ENCODE measurements at places on chromosomes 13 and 19.
A peak's percentile ranks its signal among the peaks of the same experiment; 100 is the strongest.

DNA sequence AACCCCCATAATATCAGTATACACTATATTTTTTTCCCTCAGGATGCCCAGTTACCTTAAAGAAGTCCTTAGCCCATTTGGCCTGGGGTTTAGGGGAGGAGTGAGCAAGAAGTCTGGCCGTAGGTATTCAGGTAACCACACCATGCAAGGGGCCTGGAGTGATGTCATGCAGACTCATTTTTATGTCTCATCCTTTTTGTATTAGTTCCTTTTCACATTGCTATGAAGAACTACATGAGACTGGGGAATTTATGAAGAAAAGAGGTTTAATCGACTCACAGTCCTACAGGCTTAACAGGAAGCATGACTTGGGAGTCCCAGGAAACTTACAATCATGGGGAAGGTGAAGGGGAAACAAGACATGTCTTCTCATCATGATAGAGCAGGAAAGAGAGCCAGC lies 12.2 kb downstream of the TPP2 start:
- DNase-seq, result no peak

DNA sequence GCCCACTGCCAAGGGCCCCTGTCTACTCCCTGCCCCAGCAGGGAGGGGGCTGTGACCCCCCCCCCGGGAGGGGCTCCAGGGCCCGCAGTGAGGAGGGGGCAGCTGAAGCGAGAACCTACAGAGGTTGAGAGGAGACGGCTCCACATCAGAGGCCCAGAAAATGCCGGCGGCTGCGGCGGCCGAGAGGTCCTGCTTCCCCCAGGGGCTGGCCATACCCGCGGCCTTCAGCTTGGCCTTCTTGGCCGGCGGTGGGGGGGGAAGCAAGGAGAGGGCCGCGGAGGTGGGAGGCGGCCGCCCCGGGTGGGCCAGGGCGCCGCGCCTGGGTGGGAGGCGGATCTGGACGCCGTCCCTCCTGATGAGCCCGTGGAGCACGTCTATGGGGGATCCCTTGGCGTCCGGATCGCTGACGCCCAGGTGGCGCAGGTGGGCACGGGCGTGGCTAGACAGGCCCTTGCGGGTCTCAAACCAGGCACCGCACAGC lies 9.2 kb upstream of the AKAP8L start:
- DNase-seq, result no peak

DNA sequence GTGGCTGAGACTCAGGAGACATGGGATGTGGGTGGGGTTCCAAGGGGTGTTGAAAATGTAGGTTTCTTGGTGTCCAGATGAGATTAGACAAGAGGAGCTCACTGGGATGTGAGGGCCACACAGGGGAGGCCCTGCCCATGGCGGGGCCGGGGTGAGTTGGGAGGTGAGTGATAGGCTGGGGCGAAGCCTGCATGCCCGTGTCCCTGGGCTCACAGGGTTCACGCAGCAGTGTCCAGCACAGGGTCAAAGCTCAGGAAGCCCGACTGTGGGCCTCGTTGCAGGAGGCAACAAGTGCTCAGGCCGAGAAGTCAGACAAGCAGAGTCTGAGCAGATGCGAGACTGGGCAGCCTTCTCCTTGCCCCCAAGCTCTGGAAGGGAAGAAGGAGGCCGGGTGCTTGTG lies 27.2 kb downstream of the CCDC8 start:
- no peak for DNase-seq

DNA sequence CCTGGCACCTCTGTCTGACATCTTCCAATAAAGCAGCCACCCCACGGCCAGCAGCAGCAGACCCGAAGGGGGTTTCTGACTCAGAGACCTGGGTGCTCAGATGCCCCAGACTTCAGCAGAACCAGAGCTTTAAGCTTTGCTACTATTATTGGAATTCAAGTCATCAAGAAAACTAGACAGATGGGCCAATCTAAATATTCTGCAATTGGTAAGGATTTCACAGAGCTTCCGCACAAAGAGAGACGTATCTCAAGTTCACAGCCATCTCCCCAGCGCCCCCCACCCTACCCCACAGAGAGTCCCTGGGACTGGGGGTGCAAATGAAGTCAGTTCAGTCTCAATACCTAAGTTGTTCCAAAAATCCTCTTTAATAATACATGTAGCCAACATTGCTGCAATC lies 38.8 kb downstream of the RAB20 start:
- no peak for DNase-seq

DNA sequence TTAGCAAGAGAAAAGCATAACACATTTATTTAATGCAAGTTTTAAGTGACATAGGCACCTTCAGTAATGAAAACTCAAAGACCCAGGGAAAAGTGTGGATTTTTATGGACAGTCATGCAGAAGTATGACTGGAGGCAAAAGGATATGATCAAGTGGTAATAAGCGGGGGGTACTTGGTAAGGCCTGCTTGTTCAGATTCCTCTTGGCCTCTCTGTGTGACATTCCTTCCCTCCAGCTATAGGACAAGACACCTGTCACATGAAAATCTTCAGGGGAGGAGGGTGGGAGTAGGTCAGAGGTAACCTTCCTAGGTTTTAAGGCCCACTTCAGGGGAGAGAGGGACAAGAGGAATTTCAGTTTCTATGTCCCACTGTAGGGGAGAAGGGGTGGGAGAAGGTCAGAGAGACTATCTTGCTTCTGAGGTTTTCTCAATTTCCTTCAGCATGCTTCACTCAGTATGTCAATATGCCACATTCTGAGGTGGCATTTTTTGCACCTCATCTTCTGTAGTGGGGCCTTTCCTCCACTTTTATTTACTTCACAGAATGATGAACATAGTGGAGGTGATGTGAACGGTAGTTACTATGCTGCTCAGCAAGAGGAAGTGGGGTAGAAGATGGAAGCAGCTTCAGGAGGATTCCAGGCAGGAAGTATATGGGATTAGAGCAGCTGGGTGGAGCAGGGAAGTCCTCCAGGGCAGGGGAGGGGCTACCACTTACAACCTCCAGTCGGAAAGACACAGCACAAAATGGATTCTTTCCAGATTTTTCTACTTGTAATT lies 73.2 kb upstream of the RFC3 start:
- no peak for DNase-seq

DNA sequence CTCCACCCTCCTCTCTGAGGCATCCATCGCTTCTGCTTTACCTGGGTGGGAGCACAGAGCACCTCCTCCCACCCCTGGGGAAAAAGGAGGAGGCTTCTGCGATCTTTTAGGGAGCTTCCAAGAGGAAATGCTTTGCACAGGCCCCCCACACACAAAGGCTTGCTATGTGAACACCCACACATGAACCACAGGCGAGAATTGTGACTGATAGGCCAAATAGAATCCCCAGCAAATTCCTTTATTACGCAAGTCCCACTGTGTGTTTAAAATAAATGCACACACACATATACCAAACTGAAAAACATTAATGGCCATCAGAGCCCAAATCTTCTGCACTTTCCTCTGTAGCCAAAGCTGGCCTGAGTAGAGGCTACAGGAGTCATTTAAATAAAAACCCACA lies 50.6 kb downstream of the HSPH1 start:
- no peak for DNase-seq

GRCh38 chr13:114161644-114162532 lies 17.2 kb upstream of the CFAP97D2 start:
- peak; percentile 68 for DNase-seq

- no peak for DNase-seq
Observed at GRCh38 chr13:76132532-76132931, 496.4 kb downstream of the LMO7 start.

- DNase-seq, result no peak
Observed at GRCh38 chr19:49818649-49819370, 721 bp downstream of the MED25 start.

DNA sequence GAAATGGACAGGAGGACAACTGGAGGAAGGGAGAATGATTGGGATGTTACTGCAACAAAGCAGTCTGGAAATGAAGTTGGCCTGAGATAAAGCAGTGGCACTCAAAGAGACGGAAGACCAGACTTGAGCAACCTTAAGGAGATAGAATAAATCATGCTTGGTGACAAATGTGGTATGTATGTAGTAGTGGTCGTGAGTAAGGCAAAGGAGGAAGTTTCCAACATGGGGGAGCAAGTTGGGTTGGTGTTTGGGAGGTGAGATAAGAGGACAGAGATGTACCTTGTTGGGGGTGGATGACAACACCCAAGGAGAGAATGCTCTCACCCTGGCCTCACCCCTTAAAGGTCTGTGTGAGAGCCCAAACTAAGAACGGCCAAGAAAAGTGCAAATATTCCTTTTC lies 420.5 kb downstream of the DIAPH3 start:
- DNase-seq, result no peak

GRCh38 chr13:71219698-71220415 lies 647.1 kb downstream of the DACH1 start:
- no peak for DNase-seq

- DNase-seq, result no peak
Observed at GRCh38 chr13:92377396-92377795, 849.2 kb upstream of the GPC6 start.

DNA sequence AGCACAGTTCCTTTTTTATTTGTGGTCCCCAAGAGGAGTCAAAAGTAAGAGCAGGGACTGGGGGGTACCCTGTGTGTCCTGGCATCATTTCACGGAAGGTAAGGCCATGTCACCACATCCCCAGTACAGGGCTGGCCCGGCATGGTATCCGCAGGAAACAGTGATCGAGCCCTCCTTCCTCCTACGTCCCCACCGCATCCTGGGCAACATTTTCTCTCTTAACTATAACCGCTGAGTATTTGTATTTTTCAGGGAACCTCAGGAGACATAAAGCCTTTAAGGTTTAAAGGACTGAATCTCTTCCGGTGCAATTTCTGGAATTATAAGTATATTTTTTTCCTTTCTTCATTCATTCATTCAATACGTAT lies 13.6 kb upstream of the LATS2 start:
- DNase-seq, result peak; percentile 94

DNA sequence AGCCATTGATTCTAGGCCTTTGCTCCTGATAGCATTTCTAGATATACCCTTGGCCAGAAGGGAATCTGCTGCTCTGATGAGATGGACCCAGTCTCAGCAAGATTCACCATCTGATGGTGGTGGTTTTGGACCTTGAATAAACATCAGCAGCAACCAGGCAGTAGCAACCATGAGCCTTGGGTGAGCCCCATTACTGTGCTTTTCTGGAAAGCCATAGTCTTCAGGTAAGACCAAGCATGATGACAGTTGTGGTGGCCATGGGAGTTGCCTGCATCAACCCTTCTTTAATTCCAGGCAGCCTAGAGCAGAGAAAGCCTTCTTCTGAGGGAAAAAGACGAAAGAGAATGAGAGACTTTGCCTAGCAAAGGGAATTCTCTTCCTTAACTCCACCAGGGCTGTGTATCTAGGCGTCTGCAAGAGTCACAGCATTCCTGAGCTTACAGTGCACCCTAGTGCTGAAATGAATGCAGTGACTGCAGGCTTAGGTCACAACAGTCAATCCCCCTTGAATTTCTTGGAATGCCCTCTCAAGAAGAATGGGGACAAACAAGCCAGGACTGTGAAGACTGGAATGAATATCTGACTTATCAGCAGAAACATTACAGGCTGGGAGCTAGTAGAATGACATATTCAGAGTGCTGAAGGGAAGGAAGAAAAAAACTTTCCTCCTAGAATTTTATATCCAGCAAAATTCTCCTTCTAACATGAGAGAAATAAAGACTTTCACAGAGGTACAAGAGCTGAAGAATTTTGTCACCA lies 942.4 kb upstream of the PCDH20 start:
- DNase-seq, result no peak

DNA sequence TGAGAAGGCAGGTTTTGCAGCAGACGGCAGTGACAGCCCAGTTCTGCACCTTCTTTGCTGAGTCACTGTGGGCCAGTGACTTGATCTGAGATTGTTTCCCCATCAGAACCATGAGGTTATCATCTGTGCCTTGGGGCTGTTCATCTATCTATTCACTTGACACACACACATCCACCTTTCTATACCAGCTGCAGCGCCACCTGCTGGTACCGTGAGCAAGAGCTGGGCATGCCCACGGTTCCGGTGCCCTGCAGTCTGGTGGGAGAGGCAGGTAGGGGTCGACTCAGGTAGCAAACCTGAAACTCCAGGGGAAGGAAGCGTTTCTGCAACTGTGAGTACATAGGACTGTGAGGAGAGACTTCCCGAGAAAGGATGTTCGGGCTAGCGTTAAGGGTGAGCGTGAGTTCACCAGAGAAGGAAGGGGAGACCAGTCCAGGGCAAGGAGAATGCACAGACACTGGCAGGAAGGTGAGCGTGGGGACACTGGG lies 7.5 kb upstream of the LIN7B start:
- DNase-seq, result peak; percentile 11

- no peak for DNase-seq
Observed at GRCh38 chr13:45479661-45480060, 14.9 kb downstream of the COG3 start.

- no peak for DNase-seq
Observed at GRCh38 chr19:46202426-46202825, 27.1 kb upstream of the IGFL1 start.

- no peak for DNase-seq
Observed at GRCh38 chr19:11813703-11814028, 407 bp upstream of the ZNF440 start.

DNA sequence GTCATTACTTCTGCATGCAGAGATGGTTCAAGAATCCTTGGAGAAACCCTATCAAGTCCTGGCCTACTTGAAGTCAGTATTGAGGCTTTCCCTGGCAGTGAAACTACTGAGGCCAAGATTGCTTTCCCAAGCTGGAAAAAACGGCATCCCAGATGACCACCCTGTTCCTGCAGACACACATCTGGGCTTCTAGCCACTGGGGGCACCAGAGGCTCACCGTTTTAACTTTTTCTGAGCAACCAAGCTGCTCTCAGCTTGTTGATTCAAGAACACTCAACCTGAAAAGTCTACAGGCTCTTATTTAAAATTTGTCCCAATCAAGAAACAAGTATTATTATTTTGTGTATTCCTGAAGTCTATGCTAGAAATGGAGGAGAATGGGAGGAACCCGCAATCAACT lies 66.6 kb downstream of the SPRYD7 start:
- DNase-seq, result no peak

GRCh38 chr13:52414051-52414450 lies 8.1 kb upstream of the THSD1 start:
- no peak for DNase-seq

GRCh38 chr13:101875717-101876393 lies 423.4 kb downstream of the ITGBL1 start:
- no peak for DNase-seq

- no peak for DNase-seq
Observed at GRCh38 chr13:37139356-37139755, 33.9 kb upstream of the CSNK1A1L start.

DNA sequence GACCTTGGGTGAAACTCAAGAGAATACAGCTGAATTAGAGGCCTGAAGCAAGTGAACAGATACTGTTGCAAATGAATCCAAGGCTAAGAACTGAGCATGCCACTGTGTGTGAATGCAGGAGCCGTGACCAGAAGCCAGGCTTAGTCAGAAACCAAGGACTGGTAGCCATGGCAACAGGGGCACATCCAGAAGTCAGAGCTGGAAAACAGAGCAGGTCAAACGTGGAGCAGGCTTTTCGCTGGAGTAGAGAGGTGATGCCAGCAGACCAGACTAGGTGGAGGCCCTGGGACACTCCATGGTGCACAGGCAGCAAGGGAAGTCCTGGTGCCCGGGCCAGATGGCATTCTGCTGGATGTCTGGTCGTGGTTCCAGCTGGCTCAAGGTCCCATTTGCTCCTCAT lies 564.1 kb downstream of the PCDH9 start:
- DNase-seq, result no peak
